Aorta (tissue), 5 donors: ENCODE measurements at places on chromosomes 13 and 19. TPM values are rescaled to one million over a fixed set of nuclear protein-coding genes. Genes with fewer than 3 reads are reported as not detected.

DNA sequence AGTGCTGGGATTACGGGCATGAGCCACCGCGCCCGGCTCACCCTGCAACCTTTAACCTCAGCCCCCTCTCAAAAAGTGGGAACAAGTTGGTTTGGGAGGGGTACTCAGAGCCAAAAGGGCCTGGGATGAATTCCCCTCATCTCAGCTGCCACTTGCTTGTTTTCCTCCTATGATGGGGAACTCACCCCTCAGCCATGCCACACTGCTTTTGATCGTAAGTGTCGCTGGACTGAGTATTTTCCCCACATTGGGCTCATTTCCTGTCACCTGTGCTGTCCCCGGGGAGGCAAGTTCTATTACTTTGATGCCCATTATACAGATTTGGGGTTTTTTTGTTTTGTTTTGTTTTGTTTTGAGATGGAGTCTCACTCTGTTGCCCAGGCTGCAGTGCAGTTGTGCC, 6.5 kb downstream of the R3HDM4 start:
- no peak for DNase-seq

DNA sequence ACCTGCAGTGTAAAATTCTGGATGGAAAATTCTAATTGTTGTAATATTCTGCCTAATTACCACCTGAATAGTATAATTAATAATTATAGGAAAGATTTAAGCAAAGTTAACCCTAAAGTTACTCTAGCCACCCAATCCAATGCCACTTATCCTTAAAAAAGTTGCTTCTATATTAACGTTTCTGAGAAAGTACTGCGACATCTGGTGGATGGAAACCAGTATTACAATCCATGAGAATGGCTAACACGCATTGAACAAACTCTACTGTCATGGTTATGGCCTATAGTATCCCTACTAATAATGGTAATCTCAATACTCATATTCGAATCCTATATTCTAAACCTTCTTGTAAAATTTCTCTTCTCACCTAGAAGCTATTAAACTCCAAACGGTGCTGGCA, 1551.8 kb downstream of the SLITRK1 start:
- no peak for DNase-seq

Gene WDR87
- total RNA-seq: not detected

- DNase-seq: no peak
Observed at GRCh38 chr13:56864451-56864850, 276.3 kb upstream of the PRR20A start.

Gene SOX1
- not detected for total RNA-seq

Gene TCF3
- total RNA-seq: 32.0 TPM

DNA sequence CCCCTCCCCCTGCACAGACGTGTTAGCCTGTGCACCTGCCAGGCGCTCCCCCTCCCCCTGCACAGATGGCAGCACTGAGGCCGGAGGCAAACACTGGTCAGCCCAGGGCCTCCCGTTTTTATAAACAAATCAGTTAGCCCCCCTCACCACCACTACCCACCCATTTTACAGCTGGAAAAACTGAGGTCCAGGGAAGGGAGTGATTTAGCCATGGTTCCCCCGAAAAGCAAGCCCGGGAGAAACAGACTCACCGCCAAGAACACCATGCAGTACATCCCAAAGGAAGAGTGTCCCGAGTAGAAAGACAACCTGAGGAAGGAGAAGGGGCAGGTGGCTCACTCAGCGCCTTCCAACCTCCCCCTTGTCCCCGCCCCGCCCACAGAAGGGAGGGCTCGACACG, 8.7 kb downstream of the PLPP2 start:
- no peak for DNase-seq

GRCh38 chr19:30566681-30567420, 194.7 kb downstream of the ZNF536 start:
- no peak for DNase-seq

Gene SHD
- not detected for total RNA-seq

DNA sequence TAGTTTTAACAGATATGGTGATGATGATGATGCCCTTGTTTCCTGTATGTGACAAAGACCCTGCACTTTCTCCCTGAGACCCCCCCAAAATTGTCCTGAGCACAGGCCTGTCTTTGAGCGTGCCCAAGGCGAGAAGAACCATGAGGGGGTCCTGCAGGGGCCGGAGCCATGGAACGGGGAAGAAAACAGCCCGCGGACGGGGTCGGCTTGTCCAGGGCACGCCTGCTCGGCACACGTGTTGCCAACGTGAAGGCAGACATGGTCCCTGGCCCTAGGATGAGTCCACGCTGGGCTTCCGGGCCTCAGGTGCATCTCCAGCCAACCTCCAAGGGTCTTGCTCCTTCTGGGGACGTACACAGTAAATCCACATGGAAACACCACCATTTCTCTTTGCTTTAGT, 90.8 kb downstream of the SLC7A1 start:
- DNase-seq: no peak

DNA sequence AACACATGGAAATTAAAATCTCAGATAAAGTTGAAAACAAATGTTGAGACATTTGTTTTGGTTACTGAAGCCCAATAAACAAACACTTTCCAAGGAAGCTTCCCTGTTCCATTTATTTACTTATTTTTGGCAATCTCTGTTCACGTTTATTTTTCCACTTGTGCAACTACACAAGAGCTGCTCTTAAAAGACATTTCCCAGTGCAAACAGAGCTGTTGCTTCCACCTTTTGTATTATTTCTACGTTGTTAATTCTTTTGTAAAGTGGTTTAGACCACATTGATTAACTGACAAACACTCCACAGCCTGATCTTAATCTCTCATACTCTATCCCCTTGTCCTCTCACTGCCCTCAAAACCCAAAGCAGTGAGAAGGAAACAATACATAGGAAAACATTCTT, 757.6 kb downstream of the LIG4 start:
- DNase-seq: no peak

DNA sequence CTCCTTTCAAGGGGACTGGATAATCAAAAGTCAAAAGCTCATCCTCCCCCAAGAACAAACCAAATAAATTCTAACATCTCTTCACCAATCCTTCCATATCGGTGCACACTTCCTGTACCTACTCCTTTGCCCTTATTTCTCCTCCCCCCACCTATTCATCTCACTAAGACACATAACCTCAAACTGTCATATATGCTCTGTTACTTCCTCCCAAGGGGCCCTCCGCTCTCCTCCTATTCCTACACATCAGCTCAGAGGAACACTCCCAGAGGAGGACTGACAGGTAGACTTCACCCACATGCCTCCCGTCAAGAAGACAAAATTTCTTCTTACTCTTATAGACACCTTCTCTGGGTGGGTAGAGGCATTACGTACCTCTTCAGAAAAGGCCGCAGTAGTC, 48.1 kb downstream of the ZNF93 start:
- no peak for DNase-seq

GRCh38 chr13:52599037-52599847, 43.0 kb upstream of the HNRNPA1L2 start:
- no peak for DNase-seq

GRCh38 chr19:33419788-33420130, 46.2 kb downstream of the CEBPG start:
- no peak for DNase-seq

DNA sequence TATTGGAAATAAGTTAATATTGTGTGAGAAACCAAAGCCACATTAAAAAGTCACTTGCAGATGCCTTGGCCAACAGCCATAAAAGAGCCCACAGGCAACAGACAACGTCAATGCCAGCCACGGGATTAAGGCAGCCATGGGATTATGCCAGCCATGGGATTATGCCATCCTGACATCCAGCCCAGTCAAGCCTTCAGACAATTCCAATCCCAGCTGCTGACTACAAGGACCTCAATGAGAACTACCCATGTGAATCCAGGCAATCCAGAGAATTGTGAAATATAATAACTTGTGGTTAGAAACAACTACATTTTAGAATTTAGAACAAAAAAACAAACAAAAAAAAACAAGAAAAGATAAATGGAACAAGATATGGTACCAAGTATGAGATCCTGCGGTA, 356.6 kb downstream of the EFNB2 start:
- no peak for DNase-seq

DNA sequence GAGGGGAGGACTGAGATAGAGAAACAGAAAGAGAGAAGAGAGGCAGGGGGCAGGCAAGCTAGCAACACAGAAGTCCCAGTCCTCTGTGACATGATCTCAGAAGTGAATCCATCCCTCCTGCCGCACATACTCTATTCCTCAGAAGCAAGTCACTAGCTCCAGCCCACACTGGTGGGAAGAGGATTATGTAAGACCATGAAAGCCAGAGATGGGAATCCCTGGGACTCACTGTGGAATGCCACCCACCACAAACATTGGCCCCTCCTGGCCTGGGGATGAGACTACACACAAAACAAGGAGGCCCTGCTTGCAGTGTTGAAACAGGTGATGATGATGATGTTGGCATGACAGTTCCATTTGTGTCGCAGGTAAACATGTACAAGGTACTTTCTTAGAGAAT, 419.9 kb downstream of the IRS2 start:
- no peak for DNase-seq

- no peak for DNase-seq
Observed at GRCh38 chr19:46710687-46711086, 6.2 kb downstream of the PRKD2 start.

Gene MCEMP1
- total RNA-seq: 0.63 TPM

Gene RNF225
- total RNA-seq: not detected

Gene POU2F2
- total RNA-seq: 9.0 TPM

DNA sequence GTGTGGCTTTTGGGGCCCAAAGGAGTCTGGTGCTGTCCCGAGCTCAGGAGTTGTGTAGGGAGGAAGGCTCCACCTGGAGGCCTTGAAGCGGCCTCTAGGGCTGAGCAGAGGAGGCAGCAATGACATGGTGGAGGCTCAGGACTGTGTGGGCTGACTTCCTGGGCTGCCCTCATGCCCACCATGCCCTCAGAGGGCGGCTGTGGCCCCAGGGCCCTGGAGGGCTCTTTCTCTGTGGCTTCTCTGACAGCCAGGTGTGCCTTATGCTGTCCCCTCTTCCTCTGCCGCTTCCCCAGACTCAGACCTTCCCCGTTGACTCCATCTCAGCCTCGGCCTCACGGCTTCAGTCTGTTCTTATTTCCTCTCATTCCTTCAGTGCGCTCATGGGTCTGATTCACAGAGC, 35.5 kb upstream of the ANKRD10 start:
- no peak for DNase-seq

Gene ZFP14
- 4.4 TPM for total RNA-seq

Gene SPTBN4
- total RNA-seq: 1.3 TPM

Gene TTC9B
- not detected for total RNA-seq

- no peak for DNase-seq
Observed at GRCh38 chr13:27199696-27200095, 28.1 kb upstream of the USP12 start.
